ENCODE measurements at places on chromosomes 3 and 15.

- DNase-seq = no peak
Observed at GRCh38 chr3:190886945-190887344, 24.5 kb upstream of the GMNC start.

DNA sequence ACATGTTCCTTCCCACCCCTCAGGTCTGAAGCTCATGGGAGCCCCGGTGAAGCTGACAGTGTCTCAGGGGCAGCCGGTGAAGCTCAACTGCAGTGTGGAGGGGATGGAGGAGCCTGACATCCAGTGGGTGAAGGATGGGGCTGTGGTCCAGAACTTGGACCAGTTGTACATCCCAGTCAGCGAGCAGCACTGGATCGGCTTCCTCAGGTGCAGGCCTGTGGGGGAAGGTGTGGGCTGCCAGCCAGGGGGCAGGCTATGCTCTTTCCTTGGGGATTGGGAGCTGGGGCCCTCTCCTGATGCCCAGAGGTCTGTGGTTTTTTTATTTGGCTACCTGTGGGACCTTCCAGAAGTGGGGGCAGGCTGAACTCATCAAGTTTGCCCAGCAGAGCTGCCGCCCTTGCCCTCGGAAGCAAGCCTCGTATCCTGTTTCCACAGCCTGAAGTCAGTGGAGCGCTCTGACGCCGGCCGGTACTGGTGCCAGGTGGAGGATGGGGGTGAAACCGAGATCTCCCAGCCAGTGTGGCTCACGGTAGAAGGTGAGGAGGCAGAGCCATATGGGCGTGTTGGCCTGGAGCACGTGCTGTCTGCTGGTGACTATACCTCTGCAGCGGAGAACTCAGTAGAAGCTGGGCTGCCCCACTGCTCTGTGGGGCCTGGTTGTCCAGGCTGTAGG lies 2.2 kb downstream of the TYRO3 start:
- DNase-seq = no peak

- DNase-seq = no peak
Observed at GRCh38 chr3:30962084-30962483, 67.6 kb upstream of the GADL1 start.

DNA sequence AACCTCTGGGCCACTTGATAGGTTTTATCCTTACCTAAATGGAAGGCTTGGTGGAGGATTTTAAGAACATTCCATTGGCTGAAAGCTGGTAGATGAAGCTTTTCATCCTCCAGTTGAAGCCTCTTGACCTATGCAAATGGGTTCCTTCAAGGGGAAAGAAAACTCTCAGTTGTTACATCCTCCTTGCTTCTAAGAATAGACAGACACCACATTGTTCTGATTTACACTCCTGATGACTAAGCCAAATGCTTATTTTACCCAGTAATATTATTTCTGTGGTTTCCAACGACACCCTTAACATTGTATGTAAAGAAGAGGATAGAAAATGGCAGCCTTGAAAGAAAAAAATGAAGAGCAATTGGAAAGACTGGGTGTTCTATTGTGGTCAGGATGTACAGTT lies 480.5 kb downstream of the OTOL1 start:
- DNase-seq = no peak

- no peak for DNase-seq
Observed at GRCh38 chr15:77864211-77865105, 213.1 kb downstream of the TBC1D2B start.

GRCh38 chr3:192409838-192410683 lies 317.3 kb downstream of the FGF12 start:
- DNase-seq = no peak

DNA sequence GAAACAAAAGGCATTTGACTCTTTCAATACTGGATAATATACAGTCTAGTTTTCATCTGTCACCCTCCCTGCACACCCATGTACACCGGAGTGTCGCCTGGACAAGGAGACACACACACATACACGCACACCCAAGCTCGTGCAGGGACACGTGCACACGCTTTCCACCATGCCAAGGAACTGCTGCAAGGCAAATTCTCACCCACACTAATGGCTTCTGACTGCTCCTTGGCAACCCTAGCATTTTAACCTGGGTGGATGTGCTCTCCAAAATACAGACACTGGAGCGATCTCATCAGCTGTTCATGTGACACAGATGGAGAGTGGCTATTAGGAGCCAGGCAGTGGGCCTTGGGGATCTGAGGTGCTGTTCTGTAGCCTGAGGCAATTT lies 61.6 kb downstream of the MEIS2 start:
- DNase-seq = no peak

GRCh38 chr3:88707837-88708236 lies 399.6 kb upstream of the EPHA3 start:
- DNase-seq = no peak

DNA sequence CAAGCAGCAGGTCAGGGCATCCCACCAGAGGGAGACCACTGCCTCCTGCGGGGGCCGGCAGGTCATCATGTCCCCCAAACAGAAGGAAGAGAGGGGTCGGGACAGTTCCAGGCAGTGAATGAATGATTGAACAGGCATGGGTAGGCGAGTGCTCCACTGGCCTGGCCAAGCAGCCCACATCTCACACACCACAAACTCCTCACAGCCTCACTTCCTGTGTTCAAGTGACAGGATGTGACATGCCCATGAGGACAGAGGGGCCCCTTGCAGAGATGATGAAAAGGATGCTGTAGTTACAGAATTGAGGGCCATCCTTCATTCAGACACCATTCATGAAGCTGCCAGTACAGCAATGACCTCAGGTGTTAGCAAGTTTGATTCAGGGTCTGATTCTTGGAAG lies 3.7 kb downstream of the IQSEC1 start:
- DNase-seq = peak; percentile 57

GRCh38 chr3:45950686-45951600 lies 7.7 kb downstream of the CXCR6 start:
- peak; percentile 65 for DNase-seq
